ENCODE measurements at places on chromosomes 3 and 15.

- DNase-seq, result no peak
Measured at GRCh38 chr15:41554343-41554742, 4.7 kb upstream of the TYRO3 start.

DNA sequence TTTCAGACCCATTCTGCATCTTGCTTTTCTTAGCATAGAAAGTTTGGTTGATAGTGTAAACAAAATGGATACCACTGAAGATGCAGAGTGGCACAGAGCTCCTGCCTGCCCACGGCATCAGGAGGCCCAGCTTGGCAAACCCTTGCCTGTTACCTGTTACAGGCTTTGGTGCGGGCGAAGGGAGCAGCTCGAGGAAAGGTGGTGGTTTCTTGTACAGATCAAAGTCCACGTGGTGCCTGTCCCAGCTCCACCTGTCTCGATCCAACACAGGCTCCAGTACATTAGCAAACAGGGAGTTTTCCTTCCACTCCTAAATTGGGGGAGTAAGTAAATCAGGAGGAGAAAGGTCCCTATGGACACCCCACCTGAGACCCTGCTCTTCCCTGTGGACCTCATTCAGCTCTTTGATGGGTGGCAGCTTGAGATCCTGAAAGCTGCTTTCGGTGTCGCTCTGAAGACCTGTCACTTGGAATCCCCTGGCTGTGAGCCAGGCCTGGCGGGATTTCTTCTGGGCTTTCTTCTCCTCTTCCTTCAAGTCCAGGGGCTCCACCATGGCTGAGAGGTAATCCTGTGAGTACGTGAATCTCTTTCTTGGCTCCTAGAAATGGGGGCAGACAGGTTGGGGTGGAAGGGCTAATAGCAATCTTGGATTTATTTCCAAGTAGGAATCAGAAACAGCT, 35.7 kb downstream of the ACAD9 start:
- DNase-seq, result no peak

DNA sequence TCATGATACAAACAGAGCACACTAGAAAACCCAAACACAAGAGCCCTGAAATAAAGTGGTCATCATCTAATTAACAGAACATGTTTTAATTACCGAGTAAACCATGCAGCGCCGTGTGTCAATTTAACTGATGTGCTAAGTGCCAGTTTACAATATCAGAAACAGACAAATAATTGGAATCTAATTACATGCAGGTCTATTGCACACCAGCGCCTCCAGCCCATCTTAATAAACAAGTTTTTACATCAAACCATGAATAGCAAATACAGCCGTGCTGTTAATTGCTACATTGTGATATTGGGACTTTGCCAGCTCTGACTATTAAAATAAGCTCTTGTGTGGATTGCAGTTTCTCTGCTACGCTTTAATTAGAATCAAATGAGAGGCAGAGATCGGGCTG, 510.2 kb upstream of the MDFIC2 start:
- no peak for DNase-seq

GRCh38 chr3:39106851-39107387, 508 bp downstream of the GORASP1 start:
- DNase-seq, result no peak

- DNase-seq, result no peak
Measured at GRCh38 chr3:148759430-148759829, 61.7 kb downstream of the AGTR1 start.

DNA sequence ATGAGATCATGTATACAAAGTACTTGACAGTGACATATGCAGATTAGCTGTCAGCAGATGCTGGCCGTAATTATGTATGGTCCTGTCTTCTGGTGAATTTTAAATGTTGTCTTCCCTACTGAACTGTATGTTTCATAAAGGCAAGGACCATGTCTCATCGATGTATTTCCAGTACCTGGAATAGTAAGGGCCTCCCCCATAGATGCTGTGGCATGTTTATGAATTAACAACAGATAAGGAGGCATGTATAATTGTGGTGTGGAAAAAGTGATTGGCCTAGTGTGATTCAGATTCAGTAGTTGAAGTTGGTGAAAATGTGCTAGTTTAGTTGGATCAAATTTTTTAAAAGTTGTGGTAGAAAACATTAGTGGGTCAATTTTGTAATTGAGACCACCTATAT, 202.7 kb upstream of the SLC2A2 start:
- no peak for DNase-seq

DNA sequence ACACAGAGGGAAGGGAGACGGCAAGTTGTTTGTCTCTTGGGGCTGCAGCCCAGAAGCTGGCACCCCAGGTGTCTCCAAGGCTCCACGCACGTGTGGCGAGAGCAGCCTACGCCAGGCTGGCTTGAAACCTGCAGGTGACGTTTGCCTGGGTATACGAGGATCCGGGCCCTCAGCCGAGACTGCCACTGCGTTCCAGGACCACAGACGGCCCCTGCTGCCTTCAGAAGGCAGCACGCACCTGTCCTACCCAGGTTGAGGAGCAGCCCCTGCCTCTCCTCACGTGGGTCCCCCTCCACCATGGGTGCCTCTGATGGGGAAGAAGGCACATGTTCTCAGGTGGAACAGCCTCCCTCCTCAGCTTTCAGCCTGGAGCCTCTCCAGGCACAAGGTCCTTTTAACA, 75.3 kb upstream of the PRR20G start:
- no peak for DNase-seq

DNA sequence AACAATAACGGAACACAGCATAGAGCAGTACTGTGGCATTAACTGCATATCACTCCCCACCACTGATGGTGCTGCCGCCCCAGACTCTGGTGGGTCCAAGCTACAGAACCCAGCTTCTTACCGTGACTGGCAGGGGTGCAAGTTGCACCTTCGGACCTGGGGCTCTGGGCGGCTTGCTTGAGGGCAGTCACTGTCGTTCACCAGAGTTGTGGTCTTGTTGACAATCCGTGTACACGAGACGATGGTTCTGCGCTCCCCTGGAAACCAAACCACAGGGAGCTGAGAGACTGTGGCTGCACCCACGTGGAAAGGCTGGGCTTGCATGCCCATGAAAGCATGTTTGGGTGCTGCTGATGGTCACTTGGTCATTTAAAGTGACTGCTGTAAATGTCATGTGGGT, 293.0 kb downstream of the ADAMTS17 start:
- DNase-seq, result no peak
